HL-60 (cell line): ENCODE measurements at places on chromosomes 6 and 20.
A peak's percentile ranks its signal among the peaks of the same experiment; 100 is the strongest.

GRCh38 chr20:58903614-58904013, 51.1 kb downstream of the GNAS start:
- no peak for DNase-seq

DNA sequence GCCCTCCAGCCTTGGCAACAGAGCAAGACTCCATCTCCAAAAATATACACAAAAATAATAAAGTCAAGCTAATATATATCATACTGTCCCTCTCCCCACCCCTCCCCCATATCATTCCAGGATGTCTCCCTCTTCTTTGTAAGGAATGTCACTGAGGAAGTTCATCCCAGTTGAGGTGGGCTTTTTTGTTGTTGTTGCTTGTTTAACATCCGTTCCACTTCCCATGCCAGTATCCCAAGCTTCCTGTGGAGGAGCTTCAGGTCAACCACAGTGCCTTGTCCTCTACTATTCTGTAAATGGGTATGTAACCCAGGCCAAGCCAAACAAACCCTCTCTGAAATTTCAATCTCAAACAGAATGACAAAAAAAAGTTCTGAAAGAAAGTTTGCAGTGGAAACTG, 19.0 kb upstream of the PTPN1 start:
- no peak for DNase-seq

GRCh38 chr6:117932676-117933075, 25.6 kb downstream of the SLC35F1 start:
- no peak for DNase-seq

GRCh38 chr6:68139130-68139529, 496.0 kb upstream of the ADGRB3 start:
- DNase-seq: no peak

GRCh38 chr6:90388395-90388794, 91.8 kb upstream of the BACH2 start:
- no peak for DNase-seq

GRCh38 chr20:20546402-20546801, 166.0 kb downstream of the RALGAPA2 start:
- DNase-seq: no peak

DNA sequence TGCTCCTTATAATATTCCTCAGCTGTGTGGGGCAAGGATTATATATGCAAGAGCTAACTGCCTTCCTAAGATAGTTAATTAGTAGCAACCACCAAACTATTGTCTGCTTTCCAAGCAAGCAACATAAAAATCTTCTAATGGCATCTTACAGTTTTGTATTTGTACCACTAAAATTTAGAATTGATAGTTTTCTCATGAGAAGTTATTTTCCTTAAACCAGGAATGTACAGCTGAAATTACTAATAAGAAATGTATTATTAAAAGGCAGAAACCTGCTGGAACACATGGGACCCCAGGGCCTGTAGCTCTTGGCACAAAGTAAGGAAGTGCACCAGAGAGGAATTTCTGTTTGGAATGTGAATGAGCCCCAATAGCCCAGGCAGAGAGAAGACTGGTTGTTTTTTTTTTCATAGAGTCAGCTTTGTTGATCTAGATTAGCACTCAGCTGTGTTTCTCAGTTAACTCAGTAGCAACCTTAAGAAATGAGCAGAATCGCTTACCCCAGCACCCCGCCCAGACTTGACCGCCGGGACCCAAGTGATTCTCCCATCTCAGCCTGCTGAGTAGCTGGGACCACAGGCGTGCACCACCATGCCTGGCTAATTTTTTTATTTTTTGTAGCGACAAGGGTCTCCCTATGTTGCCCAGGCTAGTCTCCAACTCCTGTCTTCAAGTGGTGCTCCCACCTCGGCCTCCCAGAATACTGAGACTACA, 2.6 kb downstream of the MGME1 start:
- no peak for DNase-seq

DNA sequence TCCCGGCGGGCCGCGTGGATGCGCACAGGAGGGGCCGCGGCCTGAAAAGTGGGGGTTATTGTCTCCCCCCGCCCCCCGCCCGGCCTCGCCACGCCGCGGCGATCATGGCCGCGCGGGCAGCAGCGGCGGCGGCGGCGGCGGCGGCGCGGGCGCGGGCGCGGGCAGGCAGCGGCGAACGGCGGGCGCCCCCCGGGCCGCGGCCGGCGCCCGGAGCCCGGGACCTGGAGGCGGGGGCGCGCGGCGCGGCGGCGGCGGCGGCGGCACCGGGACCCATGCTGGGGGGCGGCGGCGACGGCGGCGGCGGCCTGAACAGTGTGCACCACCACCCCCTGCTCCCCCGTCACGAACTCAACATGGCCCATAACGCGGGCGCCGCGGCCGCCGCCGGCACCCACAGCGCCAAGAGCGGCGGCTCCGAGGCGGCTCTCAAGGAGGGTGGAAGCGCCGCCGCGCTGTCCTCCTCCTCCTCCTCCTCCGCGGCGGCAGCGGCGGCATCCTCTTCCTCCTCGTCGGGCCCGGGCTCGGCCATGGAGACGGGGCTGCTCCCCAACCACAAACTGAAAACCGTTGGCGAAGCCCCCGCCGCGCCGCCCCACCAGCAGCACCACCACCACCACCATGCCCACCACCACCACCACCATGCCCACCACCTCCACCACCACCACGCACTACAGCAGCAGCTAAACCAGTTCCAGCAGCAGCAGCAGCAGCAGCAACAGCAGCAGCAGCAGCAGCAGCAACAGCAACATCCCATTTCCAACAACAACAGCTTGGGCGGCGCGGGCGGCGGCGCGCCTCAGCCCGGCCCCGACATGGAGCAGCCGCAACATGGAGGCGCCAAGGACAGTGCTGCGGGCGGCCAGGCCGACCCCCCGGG, 637 bp downstream of the ARID1B start:
- peak; percentile 56 for DNase-seq

DNA sequence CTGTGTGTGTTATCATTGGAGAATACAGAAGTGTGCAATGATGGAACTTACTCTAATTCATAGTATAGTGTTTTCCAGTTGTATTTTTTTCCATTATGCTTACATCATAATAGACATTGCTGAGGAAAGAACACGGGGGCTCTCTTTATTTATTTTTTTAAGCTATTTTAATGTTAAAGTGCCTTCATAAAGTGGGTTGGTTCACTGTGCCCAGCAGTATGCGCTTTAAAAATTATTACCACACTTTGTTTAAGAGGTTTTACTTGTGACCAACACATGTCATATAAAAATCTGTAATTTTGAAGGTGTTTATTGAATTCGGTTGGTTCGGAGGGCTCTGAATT, 215.8 kb downstream of the TMEM242 start:
- no peak for DNase-seq

- DNase-seq: peak; percentile 58
These were observed 177.5 kb upstream of the MMS22L start for GRCh38 chr6:97460394-97461080.

DNA sequence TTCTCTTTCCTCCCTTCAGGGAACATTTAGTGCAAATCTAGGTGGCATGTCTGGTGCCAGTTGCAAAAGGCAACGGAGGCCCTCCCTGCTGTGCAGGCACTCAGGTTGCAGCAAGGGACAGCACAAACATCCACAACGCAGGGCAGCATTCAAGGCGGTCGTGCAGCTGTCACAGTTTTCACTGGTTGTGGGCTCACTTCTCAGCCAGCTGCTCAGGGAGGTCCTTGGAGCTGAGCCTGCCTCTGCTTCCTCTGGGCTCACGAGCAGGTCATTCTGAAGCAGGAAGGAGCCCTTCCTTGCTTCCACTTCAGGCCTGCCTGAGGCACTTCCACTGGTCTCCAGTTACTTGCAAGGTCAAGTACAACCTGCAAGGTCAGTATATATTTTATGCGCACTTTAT, 3.8 kb upstream of the NPEPL1 start:
- DNase-seq: peak; percentile 33
